ENCODE measurements at places on chromosomes 16 and 17. TPM values are rescaled to one million over a fixed set of nuclear protein-coding genes. Genes with fewer than 3 reads are reported as not detected.

- H3K27ac ChIP-seq = peak overlapping the region; percentile 19
- H3K4me1 ChIP-seq = peaks cover 48% of the 10 kb centered on the region
- DNase-seq = no peak
- H3K27me3 ChIP-seq = no peaks in the 10 kb centered on the region
- H3K4me3 ChIP-seq = no peak overlapping the region
Observed at GRCh38 chr17:37494401-37494831, 4.7 kb downstream of the DUSP14 start.

GRCh38 chr17:19533718-19534561 lies at the start of gene SLC47A1:
Gene SLC47A1 (plus strand): TSS chr17:19533854. CDS start chr17:19533940, 86 bp downstream.
- no peak within 1 kb of the TSS for H3K27ac ChIP-seq
- peaks cover 31% of the 10 kb centered on the region for H3K27me3 ChIP-seq
- no peak for DNase-seq

DNA sequence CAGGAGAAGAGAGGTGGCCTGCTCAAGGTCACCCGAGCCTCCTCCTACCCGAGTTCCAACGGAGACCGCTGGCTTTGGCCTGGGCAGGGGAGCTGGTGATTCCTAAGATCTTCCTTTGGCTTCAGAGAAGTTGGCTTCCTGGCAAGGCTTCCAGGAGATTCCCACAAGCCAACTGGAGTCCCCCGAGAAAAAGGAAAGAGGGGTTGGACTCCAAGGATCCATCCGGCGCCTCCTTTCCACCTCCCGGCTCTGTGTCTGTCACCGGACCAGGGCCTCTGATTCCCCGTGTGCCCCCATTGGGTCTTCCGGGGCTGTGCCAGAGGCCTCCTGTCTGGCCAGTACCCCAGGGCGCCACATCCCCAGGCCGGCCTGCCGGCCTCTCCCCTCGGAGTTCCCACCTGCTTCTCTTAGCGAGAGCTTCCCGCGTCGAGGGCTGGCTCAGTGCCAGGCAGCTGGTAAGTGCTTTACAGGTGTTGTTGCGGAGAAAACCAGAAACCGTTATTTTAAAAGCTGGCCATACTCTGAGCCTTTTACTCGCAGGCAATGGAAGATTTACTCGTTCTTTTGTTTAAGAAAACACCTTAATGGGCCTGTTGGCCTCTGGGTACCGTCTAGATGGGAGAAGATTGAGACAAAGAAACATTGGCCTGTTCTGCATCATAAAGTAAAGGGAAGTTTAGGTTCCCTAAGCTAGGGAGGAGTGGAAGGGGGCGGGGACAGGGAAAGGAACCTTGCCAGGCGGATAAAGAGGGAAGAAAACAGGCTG lies 258.4 kb upstream of the SDK2 start:
- H3K27me3 ChIP-seq = peaks cover 78% of the 10 kb centered on the region
- H3K4me1 ChIP-seq = no peaks in the 10 kb centered on the region
- H3K36me3 ChIP-seq = no peaks in the 10 kb centered on the region
- no peak overlapping the region for H3K4me3 ChIP-seq
- H3K27ac ChIP-seq = no peak overlapping the region
- DNase-seq = no peak

CDC27 gene
- total RNA-seq = 58.9 TPM

Data from PC-9 (cell line).